ENCODE measurements at places on chromosomes 5 and 9. TPM values are rescaled to one million over a fixed set of nuclear protein-coding genes. Genes with fewer than 3 reads are reported as not detected.

Gene RGS7BP
- total RNA-seq, result 1.4 TPM

Gene APBA1
- 8.4 TPM for total RNA-seq

Gene LRRC14B
- total RNA-seq, result not detected

Gene IZUMO3
- total RNA-seq, result not detected

Gene SLC6A19
- total RNA-seq, result not detected

Gene NR2F1
- 70.0 TPM for total RNA-seq

Gene JADE2
- 68.7 TPM for total RNA-seq

Gene ANKRD34B
- total RNA-seq, result not detected

Gene LECT2
- total RNA-seq, result not detected

Gene SV2C
- 1.7 TPM for total RNA-seq

Gene ANKRD31
- 1.5 TPM for total RNA-seq

Gene FGD3
- total RNA-seq, result 7.4 TPM

Gene PDE8B
- 8.8 TPM for total RNA-seq

DNA sequence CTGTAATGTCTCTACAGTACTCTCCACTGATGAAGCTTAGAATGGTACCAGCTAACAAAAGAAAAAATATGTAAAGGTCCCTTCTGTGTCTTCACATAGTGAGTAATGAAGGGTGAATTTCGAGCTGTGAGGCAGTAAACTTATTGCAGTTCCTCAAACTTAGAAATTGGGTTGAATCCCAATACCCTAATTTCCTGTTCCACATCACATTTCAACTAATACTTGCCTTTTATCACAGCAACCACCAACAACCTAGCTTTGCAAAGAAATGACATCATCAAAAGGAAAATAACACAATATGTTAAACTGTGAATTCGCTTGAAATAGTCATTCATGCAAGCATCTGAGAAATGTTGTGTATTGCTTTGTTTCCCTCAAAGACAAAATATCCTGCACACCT lies 9.4 kb upstream of the TNFAIP8 start:
- DNase-seq, result no peak

- DNase-seq, result no peak
Observed at GRCh38 chr5:178284093-178284675, 51.6 kb upstream of the PHYKPL start.

DNA sequence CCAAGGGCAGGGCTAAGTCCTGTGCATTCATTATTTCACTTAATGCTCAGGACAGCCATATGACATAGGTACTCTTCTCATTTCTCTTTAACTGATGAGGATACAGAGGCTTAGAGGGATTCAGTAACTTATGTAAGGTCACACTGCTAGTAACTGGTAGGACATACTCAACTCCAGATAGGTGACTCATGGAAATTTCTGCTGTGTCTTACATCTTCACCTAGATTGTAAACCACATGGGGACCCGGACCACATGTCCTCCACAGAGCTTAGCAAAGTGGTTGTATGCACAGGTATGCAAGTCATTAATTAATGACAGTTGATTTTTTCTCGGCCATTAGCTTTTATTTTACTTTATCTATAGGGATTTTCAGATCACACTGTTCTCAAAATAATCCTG lies 29.3 kb downstream of the SLC1A1 start:
- DNase-seq, result no peak

GRCh38 chr5:179778591-179778990 lies 15.2 kb upstream of the LTC4S start:
- DNase-seq, result no peak

DNA sequence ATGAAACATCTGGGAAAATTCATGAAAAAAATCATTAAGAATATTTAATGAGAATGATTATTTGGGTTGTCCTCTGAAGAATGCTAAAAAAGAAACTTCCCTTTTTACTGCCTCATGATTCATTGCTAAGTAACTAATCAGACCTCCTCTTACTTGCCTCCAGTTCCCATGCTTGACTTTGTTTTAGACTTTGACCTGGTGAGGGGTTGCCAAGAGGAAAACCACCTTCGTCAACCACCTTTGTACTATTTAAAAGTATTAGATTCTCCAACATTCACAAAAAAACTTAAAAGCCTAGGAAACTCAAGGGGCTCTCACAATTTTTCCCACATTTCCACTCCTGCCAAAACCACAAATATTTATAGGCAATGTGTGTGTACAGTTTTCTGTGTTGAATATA lies 115.2 kb upstream of the ST8SIA4 start:
- no peak for DNase-seq

DNA sequence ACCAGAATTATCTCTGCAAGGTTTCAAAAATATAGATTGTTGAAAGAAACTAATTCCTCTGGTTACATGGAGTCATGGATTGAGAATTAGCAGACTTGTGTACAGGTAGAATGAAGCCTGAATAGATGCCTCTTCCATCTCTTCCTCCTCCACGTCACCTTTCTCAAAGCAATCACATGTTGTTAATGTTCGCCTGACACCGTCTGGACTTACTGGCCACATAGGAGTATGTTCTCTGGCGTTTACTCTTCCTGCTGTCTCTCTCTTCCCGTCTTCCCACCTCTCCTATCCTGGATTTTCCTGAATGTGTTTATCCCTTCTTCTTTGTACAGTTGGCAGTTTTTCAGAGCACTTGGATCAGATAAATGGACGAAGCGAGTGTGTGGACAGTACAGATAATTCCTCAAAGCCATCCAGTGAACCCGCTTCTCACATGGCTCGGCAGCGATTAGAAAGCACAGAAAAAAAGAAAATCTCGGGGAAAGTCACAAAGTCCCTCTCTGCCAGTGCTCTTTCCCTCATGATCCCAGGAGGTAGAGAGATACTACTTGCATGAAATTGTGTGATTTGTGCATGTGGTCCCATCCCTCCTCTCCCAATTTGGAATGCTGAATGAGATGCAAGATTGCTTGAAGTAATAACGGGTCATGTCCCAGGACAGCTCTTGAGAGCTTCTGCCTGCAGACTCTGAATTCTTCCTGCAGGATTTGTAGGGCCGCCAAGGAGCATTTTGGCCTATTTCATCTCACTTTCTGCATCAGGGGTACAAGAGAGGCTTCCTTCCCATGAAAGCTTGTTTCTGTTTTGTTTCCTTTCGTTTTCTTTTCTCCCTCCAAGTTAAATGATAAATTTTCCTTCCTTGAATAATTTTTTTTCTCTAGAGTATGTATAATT lies 47.3 kb downstream of the CD180 start:
- no peak for DNase-seq

DNA sequence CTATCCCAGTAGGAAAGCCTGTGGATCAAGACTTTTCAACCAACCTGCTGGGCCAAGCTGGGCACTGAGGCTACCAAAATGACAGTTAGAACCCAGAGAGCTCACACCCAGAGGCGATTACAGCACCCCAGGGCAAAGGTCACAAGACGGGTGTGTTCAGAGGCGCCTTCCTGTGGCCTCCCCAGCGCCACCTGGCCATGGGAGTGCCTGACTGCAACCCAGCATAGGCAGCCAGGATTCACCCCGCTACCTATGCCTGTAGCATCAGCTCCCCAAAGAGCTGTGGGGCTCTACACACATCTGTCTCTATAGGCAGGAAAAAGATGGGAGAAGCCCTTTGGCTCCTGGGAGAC lies 33.5 kb downstream of the PDGFRB start:
- no peak for DNase-seq

DNA sequence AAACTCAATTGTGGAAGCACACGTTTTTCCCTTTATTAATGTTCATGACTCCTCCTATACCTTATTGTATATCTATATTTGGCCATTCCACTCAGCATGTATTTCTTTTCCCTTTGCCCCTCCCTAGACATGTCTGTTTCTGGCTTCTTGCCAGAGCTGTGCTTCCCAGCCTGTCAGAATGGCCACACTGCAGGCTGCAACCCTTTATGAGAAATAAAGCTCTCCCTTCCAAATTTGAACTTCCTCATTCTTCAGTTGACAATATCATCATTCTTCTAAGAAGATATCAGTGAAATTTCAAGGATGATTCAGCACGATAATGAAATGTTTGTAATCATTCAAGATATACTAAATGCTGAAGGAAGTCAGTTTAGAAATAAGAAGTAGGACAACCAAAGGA lies 107.6 kb upstream of the PRSS3 start:
- no peak for DNase-seq

GRCh38 chr9:36018891-36019720 lies 17.6 kb upstream of the RECK start:
- no peak for DNase-seq

DNA sequence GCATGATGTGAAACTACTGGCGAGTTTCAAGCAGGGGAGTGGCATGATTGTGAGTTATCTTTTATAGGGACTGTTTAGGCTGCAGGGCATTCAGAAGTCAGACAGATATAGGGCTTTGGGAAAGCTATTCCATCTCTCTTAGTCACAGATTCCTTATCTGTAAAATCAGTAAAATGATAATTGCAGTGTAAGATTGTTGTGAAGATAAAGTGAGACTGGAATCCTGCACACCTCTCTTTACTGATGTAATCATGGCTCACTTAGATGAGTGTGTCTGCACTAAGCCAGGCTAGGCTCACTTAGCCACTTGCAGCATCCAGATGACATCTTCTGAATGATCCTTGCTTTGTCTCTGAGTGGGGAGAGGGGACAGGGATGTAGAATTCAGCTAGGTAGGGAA lies 81.8 kb upstream of the MAMDC2 start:
- no peak for DNase-seq

DNA sequence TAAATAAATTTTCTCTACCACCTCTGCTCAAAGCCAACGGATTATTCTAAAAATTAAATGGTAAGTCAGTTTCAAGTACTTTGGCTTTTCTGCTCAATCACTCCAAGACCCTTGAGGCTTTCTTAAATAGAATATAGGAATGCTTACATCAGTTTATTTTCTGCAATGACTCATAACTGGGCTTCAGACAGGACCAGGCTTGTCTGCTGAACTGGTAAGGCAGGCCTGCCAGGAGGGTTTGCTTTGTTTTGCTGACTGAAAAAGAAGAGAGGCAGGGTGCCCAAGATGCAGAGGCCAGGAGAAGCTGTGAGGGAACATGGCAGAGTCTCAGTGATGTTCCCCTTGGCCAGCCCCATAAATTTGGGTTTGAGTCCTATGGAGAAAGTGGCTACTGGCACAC lies 60.3 kb upstream of the EPB41L4A start:
- DNase-seq, result no peak

DNA sequence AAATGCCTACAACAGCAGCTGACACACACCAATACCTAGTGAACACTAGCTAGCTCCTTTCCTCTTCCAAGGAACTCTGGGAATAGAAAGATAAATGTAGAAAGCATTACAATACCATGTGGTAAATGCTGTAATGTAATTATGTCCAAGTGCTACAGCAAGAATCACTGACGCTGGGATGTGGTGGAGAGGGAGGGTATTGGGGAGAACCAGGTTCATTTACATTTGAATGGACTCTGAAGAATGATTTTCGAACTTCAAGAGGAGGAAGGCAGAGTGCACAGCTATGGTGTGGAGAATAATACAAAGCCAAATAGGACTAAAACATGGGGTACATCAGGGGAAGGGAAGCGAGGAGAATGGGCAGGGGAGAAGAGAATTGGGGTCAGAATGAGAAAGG lies 158.0 kb downstream of the CDK5RAP2 start:
- DNase-seq, result no peak

- no peak for DNase-seq
Observed at GRCh38 chr5:77568082-77568481, 70.4 kb downstream of the OTP start.

- no peak for DNase-seq
Observed at GRCh38 chr5:64826541-64826940, 57.8 kb downstream of the CWC27 start.

GRCh38 chr5:14463629-14464028 lies 118.0 kb upstream of the OTULINL start:
- no peak for DNase-seq

- no peak for DNase-seq
Observed at GRCh38 chr9:89886281-89886700, 281.5 kb downstream of the GADD45G start.

GRCh38 chr5:54794135-54794975 lies 191.0 kb downstream of the ESM1 start:
- DNase-seq, result no peak

GRCh38 chr9:85185486-85186217 lies 516.1 kb downstream of the NTRK2 start:
- DNase-seq, result no peak

DNA sequence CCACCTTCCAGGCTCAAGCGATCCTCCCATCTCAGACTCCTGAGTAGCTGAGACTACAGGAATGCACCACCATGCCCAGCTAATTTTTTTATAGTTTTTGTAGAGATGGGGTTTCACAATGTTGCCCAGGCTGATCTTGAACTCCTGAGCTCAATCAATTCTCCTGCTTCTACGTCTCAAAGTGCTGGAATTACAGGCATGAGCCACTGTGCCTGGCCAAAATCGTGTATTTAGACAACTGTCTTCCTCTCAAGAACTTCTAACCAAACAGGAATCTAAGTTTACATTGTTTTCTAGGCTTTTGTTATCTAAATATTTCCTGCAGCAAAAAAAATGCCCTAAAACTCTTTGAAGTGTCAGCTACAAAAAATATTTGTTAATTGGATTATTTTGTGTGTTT lies 78.8 kb downstream of the NLN start:
- DNase-seq, result no peak

- no peak for DNase-seq
Observed at GRCh38 chr9:136931611-136932130, 12.9 kb downstream of the FBXW5 start.

DNA sequence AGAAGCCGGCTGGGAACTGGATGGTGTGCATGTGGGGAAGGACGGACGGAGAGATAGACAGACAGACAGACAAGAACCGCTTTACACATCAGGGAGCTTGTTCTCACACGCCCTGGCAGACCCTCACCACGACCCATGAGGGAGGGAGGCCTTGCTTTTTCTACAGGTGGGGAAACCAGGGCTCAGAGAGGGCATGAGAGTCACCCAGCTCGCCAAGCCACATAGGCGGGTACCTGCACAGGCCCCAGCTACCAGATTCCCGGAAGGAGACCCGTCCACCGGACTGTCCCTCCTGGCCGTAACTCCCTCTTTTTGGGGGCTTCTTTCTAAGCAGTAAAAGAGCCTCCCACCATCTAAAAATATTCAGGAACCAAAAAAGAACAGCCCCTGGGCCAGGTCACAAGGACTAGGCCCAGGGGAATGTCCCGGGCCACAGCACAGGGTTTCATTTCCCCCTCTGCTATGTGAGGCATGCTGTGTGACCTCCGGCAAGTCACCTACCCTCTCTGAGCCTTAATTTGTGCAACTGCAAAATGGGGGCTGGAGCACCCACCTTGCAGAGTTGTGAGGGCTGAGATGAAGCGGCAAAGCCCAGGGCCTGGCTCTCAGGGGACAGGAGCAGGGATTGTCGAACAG lies 84.4 kb upstream of the SARDH start:
- DNase-seq, result no peak
